ENCODE measurements at places on chromosomes 7 and 10.

DNA sequence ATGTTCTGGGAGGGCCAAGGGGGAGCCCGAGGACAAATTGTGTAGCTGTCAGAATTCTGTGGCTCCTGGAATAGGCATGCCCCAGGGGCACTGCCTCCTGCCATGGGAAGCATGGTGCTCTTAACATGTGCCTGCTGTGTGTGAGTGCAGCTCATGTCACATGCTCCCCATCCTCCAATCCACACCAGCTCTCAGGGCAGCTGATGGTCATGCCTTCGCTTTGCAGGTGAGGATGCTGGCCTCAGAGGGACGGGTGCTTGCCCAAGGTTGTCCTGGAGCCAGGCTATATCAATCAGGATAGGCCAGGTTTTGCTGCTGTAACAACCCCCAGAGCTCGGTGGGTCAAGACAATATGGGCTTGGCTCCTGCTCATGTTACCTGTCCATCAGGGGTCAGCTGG lies 303.4 kb downstream of the RPS24 start:
- no peak for DNase-seq

GRCh38 chr7:157477550-157478212 lies 140.9 kb downstream of the DNAJB6 start:
- no peak for DNase-seq

DNA sequence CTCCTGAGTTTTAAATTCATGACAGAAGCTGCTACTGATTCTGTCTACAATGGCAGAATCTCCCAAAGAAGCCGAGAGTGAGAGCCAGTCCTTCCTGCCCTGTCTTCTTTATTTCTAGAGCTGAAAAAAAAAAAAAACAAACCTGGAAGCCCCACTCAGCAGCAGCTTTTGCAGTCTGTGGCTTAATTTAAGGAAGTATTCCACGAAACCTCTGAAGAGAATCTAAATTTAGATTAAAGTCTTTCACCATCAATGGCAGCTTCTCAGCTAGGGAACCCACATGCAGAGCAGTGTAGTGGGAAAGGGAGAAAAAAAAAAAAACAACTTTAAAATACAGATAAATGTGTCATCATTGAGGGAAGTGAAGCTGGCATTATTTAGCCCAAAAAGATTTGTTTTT lies 23.4 kb downstream of the SMURF1 start:
- no peak for DNase-seq

GRCh38 chr7:95863623-95864022 lies 91.3 kb downstream of the DYNC1I1 start:
- no peak for DNase-seq

DNA sequence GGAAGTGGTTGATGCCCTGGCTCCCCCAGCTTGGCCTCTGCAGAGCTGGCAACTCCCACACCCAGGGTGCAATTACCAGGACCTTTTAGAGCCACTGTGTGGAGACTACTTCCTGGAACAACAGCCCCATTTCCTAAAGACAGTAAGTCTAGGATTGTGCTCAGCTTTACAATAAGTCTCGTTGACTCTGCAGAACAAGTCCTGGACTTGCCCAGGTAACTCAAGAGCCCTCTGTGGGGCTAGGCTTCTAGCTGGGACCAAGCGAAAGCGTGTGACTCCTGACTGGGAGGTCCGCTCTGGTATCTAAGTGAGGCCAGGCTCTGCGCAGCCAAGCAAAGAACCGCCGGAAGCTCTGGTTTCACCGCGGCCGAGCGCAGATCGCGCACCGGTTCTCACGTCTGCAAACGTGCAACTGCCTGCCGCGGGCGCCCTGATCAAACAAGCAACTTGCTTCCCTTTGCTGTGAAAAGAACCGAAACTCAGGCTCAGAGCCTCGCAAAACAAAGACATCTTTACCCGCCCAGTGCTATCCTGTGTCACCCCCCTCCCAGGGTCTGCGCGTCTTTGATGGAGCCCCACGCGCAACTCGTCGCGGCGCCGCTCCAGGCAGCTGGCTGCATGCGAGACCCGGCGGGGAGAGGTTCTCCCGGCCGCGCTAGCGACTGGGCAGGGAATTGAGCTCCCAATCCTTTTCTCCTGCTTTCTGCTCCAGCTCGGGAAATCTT lies 4.4 kb upstream of the PDLIM1 start:
- DNase-seq, result no peak

- DNase-seq, result no peak
Observed at GRCh38 chr7:6545398-6546126, 5.7 kb downstream of the GRID2IP start.

- DNase-seq, result no peak
Observed at GRCh38 chr10:72332423-72333111, 22.2 kb downstream of the DNAJB12 start.

- DNase-seq, result peak; percentile 76
Observed at GRCh38 chr7:154841731-154842331, 161.1 kb downstream of the PAXIP1 start.

- no peak for DNase-seq
Observed at GRCh38 chr10:128050121-128050516, 76.1 kb downstream of the MKI67 start.

GRCh38 chr10:5551531-5552375 lies 27.0 kb downstream of the CALML3 start:
- DNase-seq, result no peak

DNA sequence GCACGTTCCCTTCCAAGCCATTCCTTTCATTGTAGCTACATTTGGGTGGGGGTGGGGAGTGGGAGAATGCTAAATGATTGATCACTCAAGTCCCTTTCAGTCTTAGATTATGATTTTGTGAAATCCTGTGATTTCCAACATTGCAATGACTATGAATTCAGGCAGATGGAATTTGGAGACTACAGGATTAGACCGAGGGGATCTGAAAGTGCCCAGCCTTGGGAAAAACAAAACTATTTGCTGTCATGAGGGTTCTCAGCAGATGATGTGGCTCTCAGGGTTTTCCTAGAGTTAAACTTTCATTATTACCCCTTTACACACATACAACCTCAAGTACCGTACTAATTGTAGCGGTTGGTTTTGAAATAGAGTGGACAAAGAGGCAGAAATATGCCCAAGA lies 4.7 kb downstream of the MACROH2A2 start:
- no peak for DNase-seq

All from NCI-H2081 (cell line).